HS-5 (cell line): ENCODE measurements at places on chromosomes 1 and 21.

- no peak for DNase-seq
These were observed 7.1 kb downstream of the HPCA start for GRCh38 chr1:32893198-32894018.

GRCh38 chr1:107184888-107185287 is 44.0 kb downstream of the NTNG1 start:
- DNase-seq: no peak

- DNase-seq: no peak
These were observed 5.0 kb upstream of the ENO1 start for GRCh38 chr1:8883491-8883890.

DNA sequence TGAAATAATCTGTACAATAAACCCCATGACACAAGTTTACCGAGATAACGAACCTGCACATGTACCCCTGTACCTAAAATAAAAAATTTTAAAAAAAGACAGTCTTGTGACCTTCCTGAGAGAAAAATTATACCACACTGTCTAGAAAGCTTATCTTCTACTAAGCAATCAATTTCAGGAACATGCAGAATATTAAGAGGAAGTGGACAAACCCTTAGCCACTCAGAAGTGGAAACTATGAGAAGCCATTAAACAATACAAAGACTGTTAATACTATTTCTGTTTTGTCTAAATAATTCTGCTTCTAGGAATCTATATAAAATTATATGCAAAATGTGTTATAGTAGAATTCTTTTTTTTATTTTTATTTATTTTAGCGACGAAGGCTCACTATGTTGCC is 93.9 kb downstream of the ADAMTS1 start:
- no peak for DNase-seq

DNA sequence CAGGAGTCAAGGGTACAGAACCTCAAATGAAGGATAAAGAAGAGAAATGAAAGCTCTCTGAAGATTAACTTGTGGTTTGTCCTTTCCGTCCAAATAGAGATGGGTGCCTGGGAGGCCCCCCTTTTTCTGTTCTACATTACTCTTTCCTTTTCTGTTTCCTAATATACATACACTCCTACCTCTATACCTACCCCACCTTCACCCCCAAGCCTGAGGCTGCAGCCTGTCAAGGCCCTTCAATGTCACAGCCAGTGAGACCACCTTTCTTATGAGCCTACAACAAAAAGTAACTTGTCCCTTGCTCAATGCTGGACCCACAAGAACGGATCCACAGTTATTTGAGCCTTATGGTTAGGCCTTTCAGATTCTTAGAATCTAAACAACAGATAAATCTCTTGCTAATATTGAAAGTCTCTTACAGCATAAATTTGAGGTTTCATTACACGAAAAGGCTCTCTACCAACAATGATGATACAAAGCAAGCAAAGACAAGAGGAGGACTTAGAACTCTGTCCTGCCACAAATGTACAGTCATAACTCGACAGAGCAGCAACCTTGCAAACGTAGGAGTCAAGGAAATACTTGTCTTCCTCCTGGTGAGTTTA is 4.1 kb upstream of the TRAF3IP3 start:
- no peak for DNase-seq

DNA sequence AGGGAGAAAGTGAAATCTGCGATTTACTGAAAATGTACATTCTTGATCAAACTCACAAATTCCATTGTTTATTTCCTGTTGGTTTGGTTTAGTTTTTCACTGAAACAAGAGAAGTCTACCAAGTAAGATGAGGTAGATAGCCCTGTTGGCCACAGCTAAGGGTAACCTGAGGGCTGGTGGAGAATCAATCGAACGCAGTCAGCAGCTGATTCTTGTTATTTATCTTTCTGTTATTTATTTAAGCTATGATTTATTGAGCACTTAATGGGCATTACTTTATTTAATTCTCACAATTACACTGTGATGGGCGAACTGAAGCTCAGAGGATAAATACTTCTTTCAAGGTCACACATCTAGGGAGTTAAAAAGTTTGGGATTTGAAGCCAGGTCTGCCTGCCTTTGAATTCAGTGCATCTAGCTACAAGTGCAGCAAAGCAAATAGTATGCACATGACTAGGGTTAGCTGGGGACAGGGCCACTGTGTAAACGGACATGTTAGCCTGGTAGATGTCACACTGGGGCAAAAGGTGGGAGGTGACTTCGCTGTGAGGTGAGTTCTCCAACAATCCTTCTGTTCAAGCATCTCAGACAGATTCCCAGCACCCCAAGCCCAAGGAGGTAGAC is 106.5 kb upstream of the GADD45A start:
- no peak for DNase-seq

DNA sequence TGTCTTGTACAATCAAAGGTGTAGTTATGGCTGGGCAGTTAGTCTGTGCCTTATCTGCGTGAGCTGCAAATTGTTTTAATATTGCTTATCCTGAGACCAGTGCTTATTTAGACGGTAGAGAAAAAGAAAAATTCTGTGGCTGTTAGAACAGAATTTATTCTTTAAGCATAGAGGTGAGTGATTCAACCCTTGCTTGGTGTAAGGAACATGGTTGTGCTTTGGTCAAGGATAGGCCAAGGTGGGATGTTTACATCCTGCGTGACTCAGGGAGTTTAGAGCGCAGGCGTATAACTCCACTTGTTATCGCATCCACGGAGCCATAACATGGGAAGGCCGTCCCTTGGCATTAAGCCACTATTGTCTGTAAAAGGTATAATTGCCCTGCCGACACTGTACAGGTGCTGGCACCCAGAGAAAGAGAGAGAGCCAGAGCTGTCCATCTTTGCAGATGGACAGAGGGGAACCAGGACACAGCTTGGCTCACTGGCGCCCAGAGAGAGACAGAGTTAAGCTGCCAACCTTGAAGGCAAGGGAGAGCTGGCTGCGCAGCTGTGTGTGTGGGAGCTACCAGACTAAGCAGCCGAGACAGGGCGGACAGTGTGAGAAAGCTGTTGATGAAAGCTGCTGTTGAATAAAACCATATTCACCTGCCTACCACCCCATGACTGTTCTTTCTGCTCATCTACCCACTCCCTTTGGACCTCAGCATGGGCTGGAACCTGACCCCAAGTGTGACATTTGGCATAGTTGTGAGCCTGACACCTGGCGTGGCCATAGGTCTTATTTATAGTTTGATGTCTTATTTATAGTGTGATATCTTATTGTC is 200.4 kb downstream of the DYRK1A start:
- DNase-seq: no peak

DNA sequence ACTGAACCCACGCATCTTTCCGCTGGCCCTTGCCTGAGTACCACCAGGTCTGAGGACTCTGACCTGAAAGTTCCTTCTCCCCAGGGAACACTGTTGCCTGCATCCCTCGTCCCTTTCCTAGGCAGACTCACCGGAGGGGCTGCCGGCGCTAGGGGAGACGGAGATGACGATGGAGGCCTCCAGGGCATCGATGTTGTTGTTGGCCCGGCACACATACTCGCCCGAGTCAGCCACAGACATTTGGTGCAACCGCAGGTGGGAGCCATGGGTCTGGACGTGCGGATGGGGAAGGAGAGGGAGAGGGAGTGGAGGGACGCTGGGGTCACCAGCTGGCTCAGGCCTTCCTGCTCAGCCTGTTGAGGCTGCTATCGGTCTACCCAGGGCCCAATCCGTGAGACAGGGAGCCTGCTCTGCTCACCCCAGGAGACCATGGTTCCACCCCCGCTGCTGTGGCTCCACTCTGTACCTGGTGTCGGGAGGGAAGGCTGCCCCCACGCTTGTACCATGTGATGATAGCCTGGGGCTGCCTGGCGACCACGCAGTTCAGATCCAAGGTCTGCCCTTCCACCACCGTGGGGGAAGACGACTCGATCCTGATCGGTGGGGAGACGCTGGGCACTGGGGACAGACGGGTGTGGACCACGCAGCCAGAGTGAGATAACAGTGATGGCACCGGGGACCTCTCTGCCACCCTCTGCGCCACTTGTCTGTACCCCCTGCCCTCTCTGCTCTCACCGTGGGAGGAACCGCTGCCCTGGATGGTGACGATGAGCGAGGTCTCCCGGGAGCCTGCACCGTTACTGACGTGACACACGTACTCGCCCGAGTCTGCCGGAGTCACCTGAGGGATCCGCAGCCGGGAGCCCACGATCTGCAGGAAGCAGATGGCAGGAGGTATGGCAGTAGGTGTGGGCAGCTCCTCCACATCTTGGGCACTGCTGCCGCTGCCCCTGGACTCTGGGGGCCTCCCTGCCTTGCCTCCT is 35.4 kb downstream of the LDLRAD2 start:
- no peak for DNase-seq

- DNase-seq: no peak
These were observed 989.8 kb upstream of the B3GALT2 start for GRCh38 chr1:194176212-194176611.

GRCh38 chr1:105485207-105485606 is 1571.3 kb upstream of the PRMT6 start:
- DNase-seq: peak; percentile 93

DNA sequence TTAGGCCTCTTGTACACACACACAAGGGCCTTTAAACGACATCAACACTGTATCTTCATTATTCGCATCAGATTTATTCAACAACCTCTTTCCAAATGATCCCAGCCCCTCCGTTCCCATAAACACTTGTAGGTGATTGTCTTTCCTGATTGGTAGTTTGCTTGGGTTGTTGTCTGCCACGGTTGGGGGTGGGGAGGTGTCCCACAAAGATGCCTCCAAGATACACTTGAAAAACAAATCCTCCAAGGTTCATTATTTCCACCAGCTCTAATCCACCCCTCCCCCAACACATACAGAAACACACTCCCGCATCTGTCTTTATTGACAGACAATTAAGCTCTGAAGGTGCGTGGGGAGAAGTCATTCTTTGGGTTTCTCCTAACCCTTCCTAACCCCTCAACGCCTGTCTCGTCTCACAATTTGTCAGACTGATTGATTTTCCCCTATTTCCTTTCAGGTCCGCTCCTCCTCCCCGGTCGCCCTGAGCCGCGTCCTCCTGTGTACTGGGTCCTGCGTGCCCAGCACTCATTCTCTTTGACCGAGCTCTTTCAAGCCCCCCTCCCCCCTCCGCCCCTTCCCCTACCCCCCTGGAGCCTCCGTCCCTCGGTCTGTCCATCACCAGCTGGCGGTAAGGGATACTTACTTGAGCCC is 1.4 kb downstream of the WDR26 start:
- no peak for DNase-seq

DNA sequence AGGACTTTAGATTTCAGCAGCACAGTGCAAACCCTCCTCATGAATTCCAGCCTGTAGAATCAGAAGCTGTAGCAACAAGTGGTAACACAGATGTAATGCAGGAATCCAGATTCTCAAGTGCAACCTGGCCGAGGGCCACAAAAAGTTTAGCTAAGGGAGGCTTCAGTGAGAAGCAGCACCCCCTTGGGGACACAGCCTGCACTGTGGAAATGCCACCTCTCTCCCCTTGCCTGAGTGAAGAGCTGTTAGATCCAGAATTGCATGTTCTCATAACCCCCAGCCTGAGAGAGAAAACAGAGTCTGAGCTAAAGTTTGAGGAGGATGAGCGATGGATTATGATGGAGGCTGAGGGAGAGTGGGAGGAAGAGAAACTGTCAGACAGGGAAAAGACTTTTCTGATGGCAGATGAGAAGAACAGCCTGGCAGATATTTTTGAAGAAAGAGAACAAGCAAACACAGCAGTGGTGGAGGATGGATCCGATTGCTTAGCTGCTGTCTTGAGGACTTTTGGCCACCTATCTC is 80.5 kb upstream of the BMP8A start:
- DNase-seq: peak; percentile 86

GRCh38 chr1:99674115-99675064 is 28.5 kb downstream of the PALMD start:
- DNase-seq: no peak

GRCh38 chr21:45222001-45222400 is 65.7 kb downstream of the POFUT2 start:
- DNase-seq: no peak

DNA sequence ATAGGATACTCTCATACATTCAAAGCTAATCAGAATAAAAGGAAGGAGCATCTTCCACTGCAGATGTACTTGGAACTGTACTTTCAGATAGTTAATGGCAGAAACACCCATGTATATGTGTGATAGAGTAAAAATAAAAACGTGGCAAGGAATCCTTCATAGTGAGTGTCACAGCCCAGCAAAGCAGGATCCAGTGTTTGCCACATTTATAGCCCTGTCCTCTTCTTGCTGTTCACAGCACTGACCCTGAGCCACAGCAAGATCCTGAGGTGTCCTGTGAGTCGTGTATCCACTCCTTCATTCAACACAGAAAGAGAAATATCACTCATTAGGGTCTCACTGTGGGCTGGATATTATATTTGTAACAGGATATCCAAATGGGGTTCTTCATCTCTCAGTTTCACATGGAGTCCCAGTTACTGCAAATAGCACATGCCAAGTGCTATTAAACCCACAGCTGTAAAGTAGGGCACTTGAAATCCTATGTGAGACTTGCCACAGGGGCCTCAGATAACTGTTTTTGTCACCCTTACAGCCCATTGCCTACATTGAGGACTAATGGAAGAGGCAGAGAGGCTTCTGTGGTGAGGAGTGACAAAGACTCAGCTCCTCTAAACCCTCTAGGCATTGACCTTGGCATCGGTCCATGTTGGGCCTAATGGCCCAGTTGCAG is 41.3 kb downstream of the CYP2J2 start:
- DNase-seq: no peak

DNA sequence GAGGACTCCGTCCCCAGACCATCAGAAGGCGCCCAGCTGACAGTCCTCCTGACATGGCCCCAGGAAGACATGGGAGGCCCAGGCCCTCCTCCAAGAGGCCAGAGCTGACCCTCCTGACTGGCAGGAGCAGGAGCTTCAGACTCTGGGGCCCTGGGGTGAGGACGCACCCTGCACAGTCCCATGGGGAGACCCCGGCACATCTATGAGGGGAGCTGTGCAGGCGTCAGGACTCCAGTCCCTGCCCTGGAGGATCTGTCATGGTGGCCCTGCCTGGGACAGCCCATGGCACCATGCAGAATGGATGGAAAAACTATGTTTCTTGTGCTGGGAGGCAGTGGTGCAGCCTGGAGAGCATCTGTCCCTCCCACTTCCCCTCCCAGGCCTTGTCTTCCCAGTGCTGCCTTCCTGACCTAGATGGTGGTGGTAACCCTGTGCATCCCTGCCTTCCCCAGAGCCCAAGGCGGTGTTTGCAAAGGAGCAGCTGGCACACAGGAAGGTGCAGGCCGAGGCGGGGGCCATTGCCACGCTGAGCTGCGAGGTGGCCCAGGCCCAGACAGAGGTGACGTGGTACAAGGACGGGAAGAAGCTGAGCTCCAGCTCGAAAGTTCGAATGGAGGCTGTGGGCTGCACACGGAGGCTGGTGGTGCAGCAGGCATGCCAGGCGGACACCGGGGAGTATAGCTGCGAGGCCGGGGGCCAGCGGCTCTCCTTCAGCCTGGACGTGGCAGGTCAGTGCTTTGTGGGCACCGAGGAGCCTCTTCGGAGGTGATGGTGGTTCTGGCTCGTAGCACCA is 41.9 kb downstream of the OBSCN start:
- DNase-seq: no peak

GRCh38 chr1:179995576-179995975 is 41.0 kb downstream of the CEP350 start:
- no peak for DNase-seq

- DNase-seq: no peak
These were observed 11.4 kb upstream of the S100A8 start for GRCh38 chr1:153402226-153402625.

- DNase-seq: no peak
These were observed 81.4 kb upstream of the BCL10 start for GRCh38 chr1:85357817-85358216.

GRCh38 chr1:118381197-118381869 is 196.3 kb upstream of the SPAG17 start:
- no peak for DNase-seq

- no peak for DNase-seq
These were observed 4.1 kb upstream of the NBPF3 start for GRCh38 chr1:21435646-21436487.
